Daoy (cell line): ENCODE measurements at places on chromosomes 5 and 9.

GRCh38 chr5:68821056-68821455 is 272.8 kb upstream of the SLC30A5 start:
- DNase-seq = no peak

DNA sequence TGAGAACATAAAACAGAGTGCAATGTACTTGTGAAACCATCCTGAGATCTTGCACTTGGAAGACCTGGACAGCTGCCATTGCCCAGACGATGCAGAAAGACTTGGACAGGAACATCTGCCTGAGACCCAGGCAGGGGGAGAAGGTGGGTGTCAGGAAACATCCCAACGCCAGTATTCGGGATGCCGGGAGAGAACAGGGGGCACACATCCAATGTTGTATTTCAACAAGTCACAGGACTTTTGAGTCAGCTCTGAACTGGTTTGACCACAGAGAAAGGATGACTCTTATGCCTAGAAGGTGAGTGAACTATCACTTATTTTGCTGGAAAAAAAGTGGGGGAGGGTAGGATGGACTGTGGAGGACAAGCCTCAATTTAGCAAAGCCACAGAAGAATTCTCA is 124.6 kb downstream of the ROR2 start:
- peak; percentile 21 for DNase-seq

DNA sequence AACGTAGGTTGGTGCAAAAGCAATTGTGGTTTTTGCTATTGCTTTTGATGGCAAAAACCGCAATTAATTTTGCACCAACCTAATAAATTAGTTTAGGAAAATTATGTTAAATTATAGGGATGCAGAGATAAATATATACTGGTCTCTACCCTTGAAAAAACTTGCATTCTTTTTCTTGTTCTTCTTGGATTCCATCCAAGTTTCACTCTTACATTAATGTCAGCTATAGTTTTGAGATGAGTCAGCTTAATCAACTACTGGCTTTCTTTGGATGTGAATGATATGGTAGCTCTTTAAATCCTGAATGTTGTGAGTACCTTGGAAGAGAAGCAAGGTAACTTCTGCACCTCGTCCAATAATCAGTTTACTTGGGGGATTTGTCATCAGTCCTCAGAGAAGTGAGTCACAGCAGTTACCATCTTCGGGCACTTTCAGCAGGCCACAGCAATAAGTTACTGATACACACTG is 549.0 kb upstream of the ZNF608 start:
- DNase-seq = no peak

GRCh38 chr5:124302533-124302932 is 443.9 kb downstream of the ZNF608 start:
- no peak for DNase-seq

GRCh38 chr5:154575546-154576428 is 97.8 kb upstream of the HAND1 start:
- DNase-seq = no peak

DNA sequence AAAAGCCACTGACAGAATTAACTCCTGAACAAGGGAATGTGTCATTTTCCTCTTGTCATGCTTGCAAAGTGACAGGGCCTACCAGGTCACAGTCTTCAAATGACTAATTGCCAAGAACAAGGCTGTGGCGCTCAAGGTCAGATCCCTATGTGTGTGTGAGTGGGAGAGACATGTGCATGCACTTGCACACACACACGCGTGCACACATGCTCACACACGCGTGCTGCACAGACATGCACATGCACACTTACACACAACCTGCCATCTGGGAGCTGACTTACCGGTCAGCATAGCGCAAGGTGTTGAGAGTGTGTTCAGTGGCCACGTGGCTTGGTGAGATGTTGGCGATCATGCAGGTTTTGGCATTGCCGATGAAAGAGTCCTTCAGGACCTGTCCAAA is 69.8 kb downstream of the KIF24 start:
- DNase-seq = no peak

DNA sequence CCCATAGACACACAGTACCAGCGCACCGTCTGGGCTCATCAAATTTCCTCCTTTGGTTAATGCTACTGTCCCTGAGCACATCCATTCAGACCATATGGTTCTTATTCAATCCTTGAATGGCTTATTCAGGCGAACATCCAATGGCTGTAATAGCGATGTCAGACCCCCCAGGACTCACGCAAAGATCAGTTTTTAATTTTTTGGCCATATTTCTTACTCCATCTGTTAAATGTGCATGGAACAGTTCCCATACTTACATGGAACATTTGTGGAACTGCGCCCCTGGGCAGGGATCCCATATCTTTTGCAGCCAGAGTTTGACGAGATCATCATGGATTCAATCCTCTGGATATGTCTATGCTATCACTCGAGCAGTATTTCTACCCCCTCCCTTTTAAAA is 213.2 kb downstream of the ADAMTS6 start:
- DNase-seq = no peak

GRCh38 chr9:132387133-132387532 is 19.5 kb downstream of the TTF1 start:
- no peak for DNase-seq

- DNase-seq = no peak
These were observed 213.9 kb downstream of the GABBR2 start for GRCh38 chr9:98494852-98495251.

- no peak for DNase-seq
These were observed 105.7 kb upstream of the ALDH1B1 start for GRCh38 chr9:38286766-38287165.

- no peak for DNase-seq
These were observed 581 bp upstream of the SARDH start for GRCh38 chr9:133738640-133739225.

GRCh38 chr9:35636135-35636876 is 14.4 kb downstream of the SIT1 start:
- no peak for DNase-seq

GRCh38 chr5:36301858-36302603 is at the start of gene RANBP3L:
RANBP3L (minus strand) TSS chr5:36301902; CDS start chr5:36301416, 486 bp downstream.
- peak; percentile 28 for DNase-seq

- DNase-seq = peak; percentile 90
These were observed 136.3 kb downstream of the TTLL11 start for GRCh38 chr9:121956808-121957207.

- DNase-seq = no peak
These were observed 503 bp downstream of the SEMA4D start for GRCh38 chr9:89497257-89497963.

DNA sequence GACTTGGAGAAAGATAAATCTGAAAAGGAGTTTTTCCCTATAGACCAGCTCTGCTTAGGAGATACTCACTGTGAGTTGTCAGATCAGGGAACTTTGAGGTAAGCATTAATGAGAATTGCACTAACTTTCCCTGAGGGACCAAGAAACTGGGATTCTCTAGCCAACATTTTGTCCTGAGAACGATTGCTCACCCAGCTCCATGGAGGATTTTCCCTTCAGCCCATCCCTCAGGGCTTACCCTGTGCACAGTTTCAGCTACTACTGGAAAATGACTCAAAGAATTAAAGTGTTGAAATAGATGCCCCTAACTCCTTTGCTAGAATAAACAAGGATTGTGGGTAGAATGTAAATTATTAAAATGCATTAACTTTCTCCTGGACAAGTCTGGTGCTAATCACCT is 237.2 kb upstream of the IL12B start:
- no peak for DNase-seq

DNA sequence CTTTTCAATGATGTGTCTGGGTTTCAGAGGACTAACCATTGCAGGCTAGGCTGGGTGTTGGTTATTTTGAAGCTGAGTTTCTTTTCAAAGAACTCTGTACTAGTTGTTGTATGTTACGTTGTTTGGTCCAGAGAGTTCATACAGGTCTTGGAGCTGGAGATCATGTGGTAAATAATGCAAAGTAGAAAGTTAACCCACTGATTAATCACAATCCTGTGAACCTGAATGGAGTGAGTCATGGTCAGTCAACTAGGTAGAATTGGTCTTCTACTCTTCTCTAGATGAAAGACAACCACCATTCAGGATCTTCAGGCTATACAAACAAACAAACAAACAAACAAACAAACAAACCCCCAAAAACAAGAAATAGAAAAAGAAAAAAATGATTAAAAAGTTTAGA is 388.9 kb upstream of the ACTBL2 start:
- no peak for DNase-seq

GRCh38 chr5:18984559-18985080 is 1003.4 kb downstream of the CDH18 start:
- no peak for DNase-seq

GRCh38 chr5:143931986-143932385 is 120.0 kb downstream of the HMHB1 start:
- DNase-seq = no peak

DNA sequence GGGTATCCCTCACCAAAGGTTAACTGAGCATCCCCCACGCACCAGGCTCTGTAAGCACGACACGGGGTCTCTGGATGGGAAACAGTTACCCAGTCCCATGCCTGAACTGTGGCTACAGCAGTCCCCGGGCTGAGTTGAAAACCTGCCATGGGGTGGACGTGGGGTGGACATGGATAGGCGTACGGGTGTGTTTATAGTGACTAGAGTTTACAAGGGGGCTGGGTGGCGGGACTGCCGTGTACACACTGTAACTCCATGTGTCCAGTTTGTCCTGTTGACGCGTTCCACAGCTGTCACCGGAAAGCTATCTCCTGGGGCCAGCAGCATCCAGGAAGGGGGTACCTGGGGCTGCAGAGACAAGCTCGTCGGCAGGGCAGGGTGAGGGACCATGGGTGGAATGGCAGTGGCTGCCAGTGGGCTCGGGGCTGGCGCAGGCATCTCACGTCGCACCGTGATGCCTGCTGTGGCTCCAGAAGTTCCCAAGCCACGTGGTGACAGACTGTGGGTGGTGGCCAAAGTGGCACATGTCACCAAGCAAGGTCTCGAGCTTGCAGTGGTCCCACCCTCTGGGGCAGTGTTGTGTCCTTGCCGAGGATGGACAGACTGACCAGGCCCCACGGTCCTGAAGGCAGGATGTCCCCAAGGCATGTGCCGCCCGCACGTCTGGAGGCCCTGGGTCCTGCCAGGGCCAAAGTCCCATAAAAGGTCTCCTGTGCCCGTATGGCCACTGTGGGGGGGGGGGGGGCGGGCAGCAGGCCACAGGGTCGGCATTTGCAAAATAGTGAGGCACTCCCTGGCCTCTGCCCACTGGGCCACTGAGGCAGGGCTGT is 29.3 kb upstream of the RNF130 start:
- DNase-seq = no peak

DNA sequence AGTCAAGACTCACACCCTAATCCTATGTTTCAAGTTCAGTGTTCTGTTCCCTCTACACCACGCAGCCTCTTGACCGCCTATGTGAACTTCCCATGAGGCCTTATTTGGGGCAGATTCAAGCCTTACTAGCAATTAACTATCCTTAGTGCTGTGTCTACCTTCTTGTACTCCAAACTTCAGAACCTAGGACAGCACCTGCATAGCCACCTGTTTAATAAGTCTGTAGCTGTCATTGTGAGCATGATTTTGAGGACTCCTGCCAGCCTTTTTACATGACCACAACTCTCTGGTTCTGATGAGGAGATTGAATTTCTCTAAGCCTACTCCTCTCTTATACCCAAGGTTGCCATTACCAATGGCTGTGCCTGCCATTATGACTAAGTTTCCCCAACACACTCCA is 50.8 kb upstream of the PCSK1 start:
- peak; percentile 27 for DNase-seq

DNA sequence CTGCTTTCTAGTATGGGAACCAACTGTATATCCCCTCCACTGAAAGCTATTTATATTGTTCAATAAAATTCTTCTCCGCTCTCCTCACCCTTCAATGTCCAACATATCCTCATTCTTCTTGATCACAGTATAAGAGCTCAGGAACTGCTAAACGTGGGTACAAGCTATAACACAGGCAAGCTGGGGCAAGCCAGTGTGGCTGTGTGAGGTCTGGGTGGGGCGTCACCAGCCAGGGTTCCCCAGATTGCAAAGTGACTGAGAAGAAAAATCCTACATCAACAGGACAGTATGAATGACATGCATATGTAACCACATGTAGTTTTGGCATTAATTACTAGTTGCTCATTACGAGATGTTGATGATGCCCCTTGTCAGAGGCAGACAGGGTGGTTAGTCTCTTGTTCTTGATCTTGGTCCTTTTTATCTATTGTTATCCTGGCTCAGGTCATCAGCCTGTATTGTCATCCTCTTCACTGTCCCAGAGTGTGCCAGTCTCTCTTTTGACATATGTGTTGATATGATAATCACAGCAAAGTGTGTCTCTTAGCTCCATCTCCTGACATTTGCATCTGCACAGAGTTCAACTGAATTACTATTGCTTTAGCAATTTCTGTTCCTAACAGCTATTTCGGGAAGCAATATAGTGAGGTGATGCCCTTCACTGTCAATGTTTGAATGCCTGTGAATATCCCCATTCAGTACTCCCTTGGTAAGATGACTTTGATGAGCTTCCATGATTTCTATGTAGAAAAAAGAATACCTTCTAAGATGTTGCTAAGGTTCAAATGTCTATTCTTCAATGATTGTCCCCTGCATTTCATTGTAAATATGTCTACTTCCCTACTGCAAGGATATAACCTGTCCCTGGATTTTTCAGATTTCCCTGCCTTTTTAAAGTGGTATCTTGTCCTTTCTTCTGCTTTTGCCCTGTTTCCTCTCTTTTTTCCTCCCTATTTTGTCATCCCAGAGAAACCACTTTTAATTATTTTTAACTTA is 140.3 kb downstream of the MAT2B start:
- DNase-seq = no peak

GRCh38 chr5:37791321-37791720 is 48.5 kb downstream of the GDNF start:
- DNase-seq = no peak

DNA sequence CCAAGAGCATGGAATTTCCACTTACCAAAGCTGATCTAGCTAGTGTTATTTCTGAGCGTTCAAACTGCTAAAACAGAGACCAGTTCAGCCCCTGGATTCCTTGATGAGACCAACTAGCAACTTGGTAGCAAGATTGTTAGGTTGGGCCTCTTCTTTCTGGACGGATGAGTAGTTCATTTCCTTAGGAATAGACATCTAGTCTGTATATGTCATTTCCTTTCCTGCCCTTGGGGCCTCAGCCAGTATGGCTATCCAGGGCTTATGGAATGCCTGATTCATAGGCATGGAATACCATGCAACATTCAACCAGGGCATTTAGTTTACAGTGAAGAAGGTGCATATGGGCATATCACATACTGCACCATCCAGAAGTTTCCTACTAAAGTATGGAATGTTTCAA is 14.5 kb upstream of the LPAR1 start:
- DNase-seq = peak; percentile 48

DNA sequence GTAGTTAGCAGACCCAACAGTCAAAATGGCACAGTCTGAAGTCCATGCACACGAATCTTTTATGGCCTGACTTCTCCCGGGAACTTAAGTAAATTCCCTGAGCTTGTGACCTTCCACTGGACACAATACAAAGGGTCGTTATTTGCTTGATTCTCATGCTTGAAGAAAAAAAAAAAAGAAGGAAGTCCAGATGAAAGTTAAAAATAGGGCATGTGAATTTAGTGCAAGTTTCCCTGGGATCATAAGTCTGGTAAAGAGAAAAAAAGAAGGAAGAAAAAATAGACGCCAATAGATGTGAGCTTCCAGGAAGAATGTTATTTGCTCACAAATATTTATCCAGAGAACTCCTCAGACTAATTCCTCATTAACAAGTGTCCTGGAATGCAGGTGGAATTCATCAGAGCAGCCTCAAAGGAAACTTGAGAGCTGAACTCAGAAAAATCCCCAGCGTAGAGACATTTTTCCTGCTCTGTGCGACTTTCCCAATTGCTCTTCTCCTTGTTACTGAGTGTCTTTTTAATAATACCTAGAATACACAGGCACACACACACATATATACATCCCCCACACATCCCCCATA is 616.3 kb downstream of the EBF1 start:
- DNase-seq = no peak

GRCh38 chr9:12801663-12802062 is 26.8 kb downstream of the LURAP1L start:
- DNase-seq = no peak
